ENCODE measurements at places on chromosomes 6 and 20.

DNA sequence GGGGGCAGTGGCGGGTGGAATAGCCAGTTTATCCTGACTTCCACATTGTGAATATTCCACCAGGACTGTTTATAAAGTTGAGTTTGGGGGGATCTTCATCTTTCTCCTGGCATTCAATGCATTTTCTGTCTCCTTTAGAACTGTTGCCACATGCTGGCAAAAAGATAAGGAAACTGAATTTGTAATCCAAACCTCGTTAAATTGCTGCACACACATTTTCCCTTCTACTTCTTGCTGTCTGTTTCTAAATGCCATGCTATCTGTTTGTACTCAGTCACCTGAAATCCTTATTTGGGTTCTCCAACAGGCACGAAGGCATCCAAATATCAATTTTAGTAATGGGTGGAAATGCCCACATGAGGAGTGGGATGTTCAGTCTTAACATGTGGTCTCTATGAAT, 180.2 kb upstream of the CCN2 start:
- no peak for DNase-seq

GRCh38 chr6:165556116-165556843, 106.8 kb downstream of the PDE10A start:
- DNase-seq = peak; percentile 81

DNA sequence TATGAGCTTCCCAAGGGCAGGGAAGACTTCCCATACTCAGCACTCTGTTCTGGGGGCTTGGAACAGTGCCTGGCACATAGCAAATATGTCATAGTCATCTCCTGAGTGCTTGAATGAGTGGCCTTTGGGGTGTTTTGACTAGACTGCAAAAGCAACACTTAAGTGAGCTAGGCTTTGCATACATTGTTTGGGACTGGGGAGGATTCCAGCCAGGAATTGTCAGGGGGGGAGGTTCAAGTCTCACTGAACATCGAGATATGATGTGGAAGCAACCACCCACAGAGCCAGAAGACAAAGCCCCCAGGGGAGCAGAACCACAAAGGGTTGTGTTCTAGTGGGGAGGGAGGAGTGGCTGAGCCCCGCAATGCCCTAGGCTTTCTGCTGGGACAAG, 98.4 kb downstream of the SYCP2 start:
- DNase-seq = no peak

- DNase-seq = no peak
Measured at GRCh38 chr6:30311671-30312070, 15.1 kb upstream of the TRIM39 start.

DNA sequence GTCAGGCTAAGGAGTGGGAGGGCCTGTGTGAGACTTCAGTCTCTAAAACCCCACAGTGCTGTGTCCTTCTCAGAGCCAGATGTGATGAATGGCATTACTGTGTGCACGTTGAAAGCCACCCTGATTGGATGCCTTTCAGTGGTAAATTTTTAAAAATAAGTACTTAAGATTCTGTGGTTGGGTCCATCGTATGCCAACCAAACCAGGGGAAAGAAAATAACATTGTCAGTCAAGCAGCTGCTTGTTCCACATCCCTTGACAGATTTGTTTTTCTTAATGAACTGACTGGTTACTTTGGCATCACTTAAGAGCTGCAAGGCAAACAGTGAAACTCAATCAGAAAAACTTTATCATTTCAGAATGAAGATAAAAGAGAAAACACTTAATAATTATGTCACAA, 334.0 kb upstream of the NT5E start:
- no peak for DNase-seq

GRCh38 chr6:39923394-39923793, 10.9 kb downstream of the MOCS1 start:
- peak; percentile 61 for DNase-seq

- no peak for DNase-seq
Measured at GRCh38 chr6:32973144-32974015, 5.0 kb downstream of the BRD2 start.

GRCh38 chr6:74715355-74716085, 490.3 kb downstream of the COL12A1 start:
- DNase-seq = peak; percentile 21

DNA sequence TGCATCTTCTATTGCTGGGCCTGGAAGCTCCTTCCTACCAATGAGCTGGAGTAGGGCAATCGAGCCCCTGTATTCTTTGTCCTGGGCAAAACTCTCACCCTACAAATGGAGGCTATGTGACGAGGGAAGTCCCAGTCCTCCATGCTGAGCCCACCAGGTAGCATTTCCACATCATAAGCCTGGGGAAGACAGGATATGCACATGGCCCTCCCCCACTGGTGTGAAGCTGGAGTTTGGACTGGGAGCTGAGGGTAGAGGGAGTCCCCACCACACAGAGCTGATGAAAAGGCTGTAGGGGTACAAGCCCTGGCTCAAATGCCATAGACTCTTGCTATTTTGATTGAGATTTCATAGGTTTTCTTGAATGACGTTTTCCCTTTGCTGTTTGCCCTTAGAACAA, 99.5 kb upstream of the FOXC1 start:
- DNase-seq = no peak

DNA sequence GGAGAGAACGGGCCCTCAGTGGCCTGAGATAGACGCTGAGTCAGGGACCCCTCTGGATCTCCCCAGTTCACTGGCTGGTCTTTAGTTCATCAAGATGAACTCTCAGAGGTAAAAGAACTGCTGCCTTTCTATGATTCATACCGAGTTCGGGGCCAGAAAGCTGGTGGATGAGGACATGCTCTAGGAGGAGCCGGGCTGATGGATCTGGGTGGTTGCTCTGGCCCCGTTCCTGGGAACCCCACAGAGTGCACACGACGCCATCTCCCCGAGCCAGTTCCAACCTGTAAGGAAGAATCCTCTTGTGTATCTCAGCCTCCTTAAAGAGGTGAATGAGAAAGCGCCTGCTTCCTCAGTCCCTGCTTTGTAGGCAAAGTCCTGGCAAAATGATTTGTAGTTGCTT, 142.6 kb upstream of the PDE10A start:
- DNase-seq = no peak

All from NCI-H510A treated with DMSO at 0.1 percent for 48 hours (cell line).